Adipocyte (in vitro differentiated cells): ENCODE measurements at places on chromosomes 11 and 22.

DNA sequence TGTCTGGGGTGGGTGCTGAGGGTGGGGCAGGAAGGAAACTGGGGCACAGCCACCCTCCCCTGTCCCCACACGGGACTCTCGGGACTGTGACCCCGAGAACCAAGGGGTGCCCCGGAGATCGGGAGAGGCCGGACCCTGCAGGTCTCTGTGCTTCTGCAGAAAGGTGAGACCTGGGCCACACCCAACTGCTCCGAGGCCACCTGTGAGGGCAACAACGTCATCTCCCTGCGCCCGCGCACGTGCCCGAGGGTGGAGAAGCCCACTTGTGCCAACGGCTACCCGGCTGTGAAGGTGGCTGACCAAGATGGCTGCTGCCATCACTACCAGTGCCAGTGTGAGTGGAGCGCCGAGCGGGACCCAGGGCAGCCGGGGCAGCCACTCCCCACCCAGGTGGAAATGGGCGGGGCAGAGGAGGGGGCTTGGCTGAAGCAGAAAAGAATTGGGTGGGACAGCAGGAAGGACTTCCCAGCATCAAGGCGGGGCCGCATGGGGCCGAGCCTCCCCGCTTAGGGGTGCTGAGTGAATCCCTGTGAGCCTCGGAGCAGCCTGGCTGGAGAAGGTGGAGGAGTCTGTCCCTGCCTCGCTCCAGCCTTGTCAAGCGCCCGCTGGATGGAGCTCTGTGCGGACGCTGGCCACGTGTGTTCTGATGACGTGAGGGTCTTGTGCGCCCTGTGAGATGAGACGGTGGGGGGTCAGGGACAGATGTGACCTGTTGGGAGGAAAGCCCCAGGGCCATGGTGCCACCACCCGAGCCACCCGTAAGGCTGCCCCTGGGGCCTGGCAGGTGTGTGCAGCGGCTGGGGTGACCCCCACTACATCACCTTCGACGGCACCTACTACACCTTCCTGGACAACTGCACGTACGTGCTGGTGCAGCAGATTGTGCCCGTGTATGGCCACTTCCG is 29.3 kb upstream of the MUC5B start:
- no peak for DNase-seq

GRCh38 chr22:46578824-46579561 is 41.2 kb upstream of the GRAMD4 start:
- no peak for DNase-seq

DNA sequence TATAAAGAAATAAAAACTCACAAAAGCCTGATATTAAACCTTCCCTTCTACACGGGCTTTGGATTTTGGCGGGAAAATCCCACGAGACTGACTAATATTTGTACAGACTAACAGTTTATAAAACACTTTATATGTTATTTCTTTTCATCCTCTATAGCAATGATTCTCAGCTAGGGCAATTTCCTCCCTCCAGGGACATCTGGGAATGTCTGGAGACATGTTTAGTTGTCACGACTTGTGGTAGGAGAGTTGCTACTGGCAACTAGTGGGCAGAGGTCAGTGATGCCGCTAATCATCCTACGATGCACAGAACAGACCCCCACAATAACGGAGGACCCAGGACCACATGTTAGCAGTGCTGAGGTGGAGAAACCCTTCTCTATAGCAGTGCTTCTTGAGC is 304.8 kb upstream of the PITPNB start:
- no peak for DNase-seq

DNA sequence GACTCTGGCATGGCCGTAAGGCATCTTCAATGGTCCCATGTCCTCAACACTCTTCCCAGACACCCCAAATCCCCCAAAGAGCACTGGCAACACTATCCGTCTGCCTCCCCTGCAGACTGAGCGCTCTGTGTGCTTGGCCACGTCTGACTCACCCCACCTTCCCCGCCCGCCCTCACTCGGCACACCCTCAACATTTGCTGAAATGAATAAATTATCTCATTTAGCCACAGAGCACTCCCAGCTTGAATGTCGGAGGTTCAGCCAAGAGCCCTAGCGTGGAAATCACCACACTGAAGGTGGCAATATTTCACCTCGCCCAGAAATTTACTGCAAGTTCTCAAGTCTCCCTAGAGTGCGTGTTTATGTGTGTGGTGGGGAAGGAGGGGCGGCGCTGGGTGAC is 46.6 kb upstream of the TCF20 start:
- DNase-seq: no peak

DNA sequence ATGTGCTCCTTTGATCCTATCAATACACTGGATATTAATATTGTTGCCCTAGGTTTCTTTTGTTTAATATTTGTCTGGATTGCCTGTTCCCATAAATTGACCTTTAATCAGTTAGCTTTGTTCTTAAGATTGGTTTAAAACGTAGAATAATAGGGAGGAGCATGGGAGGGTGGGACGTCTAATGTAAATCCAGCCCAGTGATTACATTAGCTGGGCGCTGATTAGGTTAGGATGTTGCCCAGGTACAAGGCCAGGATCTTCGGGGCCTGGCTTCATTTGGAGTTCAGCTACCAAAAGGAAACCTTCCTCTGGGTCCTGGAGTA is at the start of gene SRSF8:
TSS of gene SRSF8 (plus strand) at position 204 of the 323 bp plus-strand sequence. CDS start 308 bp downstream, outside the sequence.
- no peak for DNase-seq

- DNase-seq: no peak
Measured at GRCh38 chr11:131907371-131907770, 537.0 kb downstream of the NTM start.

- DNase-seq: no peak
Measured at GRCh38 chr11:92852229-92852628, 117.2 kb upstream of the MTNR1B start.

DNA sequence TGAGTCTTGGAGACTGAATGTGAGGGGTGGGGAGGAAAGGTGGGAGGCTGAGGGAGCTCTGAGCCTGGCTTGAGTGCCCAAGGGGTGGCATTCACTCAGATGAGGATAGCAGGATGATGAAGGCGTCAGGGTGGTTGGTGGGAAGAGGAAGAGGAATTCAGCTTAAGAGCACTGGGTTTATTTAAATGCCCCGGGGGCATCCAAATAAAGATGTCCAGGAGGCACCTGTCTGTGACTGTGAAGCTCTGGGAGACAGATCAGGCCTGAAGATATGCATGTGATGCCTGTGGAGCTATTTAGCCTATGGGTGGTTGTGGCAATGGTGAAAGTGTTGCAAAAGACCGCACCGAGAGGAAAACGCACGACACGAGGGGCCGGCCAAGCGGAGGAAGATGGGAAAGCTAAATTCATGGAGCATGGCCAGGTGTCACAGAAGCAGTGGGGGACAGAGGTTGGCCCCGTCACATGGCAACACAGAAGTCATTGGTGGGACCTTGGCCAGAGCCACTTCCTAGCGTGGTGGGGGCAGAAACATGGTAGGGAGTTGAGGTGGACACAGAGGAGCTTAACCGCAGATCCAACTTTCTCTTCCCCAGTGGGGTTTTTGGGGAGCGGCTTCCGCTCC is 15.5 kb downstream of the SLC37A2 start:
- DNase-seq: no peak

DNA sequence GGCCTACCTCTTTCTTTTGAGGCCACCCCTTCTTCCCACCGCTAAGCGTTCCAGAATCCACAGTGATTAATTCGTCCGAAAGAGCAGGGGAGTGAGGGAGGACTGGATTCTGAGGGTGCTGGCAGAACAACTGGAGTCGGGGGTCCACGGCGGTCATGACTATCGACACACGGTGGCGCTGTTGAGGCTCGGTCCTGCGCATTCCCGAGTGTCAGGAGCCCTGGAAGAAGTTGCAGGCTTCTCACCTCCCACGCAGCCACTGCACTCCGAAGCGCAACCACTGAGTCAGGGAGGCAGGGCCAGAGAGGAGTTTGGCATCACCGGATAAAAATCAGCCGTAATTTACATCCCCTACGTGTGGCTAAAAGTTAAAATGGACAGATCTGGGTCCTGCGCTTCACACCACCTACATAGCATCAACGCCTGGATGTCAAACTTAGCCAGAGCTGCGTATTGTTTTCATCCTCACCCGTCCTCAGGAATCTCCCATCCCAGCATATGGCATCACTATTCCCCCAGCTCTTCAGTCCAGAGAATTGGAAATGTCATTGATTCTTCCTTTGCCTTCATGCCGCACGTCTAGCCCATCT is 10.7 kb upstream of the CTSF start:
- DNase-seq: peak; percentile 92

DNA sequence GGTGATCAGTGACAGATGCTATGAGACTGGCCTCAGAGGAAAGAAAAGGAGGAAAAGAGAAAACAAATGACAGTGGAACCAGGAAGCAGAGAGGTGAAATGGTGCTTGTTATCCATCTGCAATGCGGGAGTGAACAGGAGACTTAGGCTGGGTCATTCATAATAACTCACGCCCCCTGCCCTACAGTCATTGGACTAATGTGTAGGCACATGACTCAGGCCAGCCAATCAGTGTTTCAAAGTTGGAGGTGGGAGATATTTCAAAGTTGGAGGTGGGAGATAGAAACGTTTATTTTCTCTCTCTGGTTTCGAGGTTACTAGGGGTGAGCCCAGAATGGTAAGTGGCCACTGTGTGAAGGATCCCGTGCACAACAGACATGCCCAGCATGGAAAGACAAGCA is 30.3 kb downstream of the SLC22A6 start:
- DNase-seq: no peak

GRCh38 chr11:59247531-59248227 is 35.0 kb upstream of the MPEG1 start:
- peak; percentile 90 for DNase-seq

- DNase-seq: peak; percentile 68
Measured at GRCh38 chr11:85875505-85875904, 20.3 kb downstream of the CCDC83 start.

DNA sequence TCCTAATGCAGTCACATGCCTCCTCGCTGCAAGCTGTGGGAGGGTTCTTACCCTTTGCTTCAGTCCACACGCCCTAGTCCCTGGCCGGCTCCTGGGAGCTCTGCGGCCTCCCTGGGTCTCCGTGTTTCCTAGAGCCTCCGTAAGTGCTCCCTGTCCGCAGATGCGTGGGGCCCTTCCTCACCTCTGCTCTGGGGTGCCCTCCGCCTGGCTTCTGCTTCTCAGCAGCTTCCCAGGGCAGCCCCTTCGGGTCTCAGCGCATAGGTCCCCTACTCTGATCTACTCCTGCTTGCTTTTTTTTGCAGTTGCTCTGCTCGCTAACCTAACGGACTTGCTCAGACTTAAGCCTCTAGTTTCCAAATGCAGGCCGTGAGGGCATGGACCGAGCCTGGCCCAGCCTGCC is 22.4 kb downstream of the CAPN1 start:
- DNase-seq: no peak

DNA sequence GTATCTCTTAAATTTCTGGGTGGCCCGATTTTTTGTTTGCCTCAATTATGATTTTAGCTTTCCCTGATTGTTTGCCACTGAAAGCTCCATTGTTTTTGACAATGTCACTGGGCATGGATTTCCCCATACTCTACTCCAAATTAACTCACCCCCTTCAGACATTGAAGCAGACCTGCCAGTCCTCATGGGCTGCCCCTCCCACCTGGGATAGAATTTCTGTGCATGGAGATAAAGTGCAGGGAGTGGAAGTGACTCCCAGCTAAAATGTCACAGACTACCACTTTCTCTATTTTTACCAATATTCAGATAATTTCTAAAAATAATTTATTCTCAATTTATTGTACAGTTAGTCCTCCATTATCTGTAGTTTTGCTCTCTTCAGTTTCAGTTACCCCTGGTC is 79.1 kb upstream of the CLPB start:
- no peak for DNase-seq

- DNase-seq: peak; percentile 18
Measured at GRCh38 chr11:61555051-61555969, 25.6 kb downstream of the SYT7 start.

- DNase-seq: peak; percentile 15
Measured at GRCh38 chr11:67160872-67161783, 42.1 kb downstream of the KDM2A start.

- peak; percentile 76 for DNase-seq
Measured at GRCh38 chr11:111429066-111429506, 50.0 kb upstream of the POU2AF1 start.

DNA sequence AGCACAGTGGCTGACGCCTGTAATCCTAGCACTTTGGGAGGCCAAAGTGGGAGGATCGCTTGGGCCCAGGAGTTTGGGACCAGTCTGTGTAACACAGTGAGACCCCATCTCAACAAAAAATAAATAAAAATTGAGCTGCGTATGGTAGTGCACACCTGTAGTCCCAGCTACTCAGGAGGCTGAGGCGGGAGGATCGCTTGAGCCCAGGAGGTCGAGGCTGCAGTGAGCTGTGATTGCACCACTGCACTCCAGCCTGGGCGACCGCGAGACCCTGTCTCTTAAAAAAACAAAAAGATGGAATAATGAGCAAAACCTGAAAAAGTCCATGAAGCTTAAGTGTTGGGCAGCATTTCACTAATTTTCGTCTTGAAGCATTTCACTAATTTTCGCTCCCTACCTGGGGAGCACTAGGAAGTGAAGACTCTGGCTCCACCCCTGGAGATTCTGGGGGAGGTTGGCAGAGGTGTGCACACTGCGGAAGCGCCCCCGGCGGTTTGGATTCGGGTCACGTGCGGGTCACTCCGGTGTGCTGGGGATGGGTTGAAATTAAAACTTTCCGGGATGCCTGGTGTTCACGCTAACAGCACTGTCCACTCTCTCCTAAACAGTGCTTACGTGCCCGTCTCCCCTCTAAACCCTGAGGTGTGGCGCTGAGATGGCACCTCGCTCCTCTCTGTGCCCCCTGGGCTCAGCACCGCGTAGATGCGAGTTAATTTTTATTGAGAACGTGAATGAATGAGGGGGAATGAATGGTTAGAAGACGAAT is 906 bp upstream of the NAA40 start:
- no peak for DNase-seq

DNA sequence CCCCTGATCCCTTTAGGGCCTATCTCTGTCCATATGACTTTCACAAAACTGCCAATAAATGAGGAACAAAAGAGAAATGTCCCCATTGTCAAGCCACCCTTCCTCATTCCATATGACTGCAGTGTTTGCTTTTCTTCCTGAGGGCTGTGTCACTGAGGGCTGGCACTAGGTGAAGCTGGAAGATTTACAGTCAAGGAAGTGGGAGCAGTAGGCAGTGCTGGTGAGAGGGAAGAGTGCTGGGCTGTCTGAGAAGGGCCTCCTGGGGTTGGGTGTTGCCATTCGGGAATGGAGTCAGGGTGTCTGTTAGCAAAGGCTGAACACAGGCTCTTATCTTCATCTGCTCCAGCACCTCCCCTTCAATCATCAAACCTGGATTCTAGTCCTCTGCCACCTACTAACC is 30.9 kb downstream of the INSC start:
- no peak for DNase-seq

- no peak for DNase-seq
Measured at GRCh38 chr11:118009864-118010737, 23.9 kb downstream of the IL10RA start.
